A549 treated with ZK216348 at 1 μM for 4 hours (cell line): ENCODE measurements at places on chromosomes 5 and 9. TPM values are rescaled to one million over a fixed set of nuclear protein-coding genes. Genes with fewer than 3 reads are reported as not detected.

SERINC5 gene
- 4.6 to 7.6 TPM (median 6.6 TPM) in 5 replicates for total RNA-seq

CCDC69 gene
- total RNA-seq: 1.0 to 2.2 TPM (median 1.6 TPM) in 5 replicates

PALM2AKAP2 gene
- 0.06 to 0.59 TPM (median 0.34 TPM) in 5 replicates for total RNA-seq

PSD2 gene
- total RNA-seq: 0.02 to 0.09 TPM (median 0.05 TPM) in 4 of 5 replicates, not detected in the other

SLCO6A1 gene
- total RNA-seq: not detected in 5 replicates

CORO2A gene
- total RNA-seq: 0.65 to 1.2 TPM (median 1.0 TPM) in 5 replicates

DND1 gene
- 0.33 to 1.1 TPM (median 0.86 TPM) in 5 replicates for total RNA-seq

GALNT12 gene
- 3.4 to 5.2 TPM (median 4.0 TPM) in 5 replicates for total RNA-seq

CIZ1 gene
- total RNA-seq: 68.9 to 95.7 TPM (median 95.1 TPM) in 5 replicates

SH3PXD2B gene
- total RNA-seq: 12.4 to 18.8 TPM (median 17.8 TPM) in 5 replicates

UGT3A1 gene
- total RNA-seq: not detected in 5 replicates

CCNG1 gene
- 53.5 to 65.8 TPM (median 59.1 TPM) in 5 replicates for total RNA-seq

ALDOB gene
- not detected in 5 replicates for total RNA-seq

SLIT3 gene
- total RNA-seq: 11.1 to 22.5 TPM (median 17.4 TPM) in 5 replicates

ZCCHC9 gene
- 26.2 to 33.8 TPM (median 27.3 TPM) in 5 replicates for total RNA-seq

BARHL1 gene
- not detected in 5 replicates for total RNA-seq

DEPDC1B gene
- 13.1 to 17.4 TPM (median 15.1 TPM) in 5 replicates for total RNA-seq

PCDH12 gene
- total RNA-seq: 0.02 TPM in 1 of 5 replicates, not detected in the others

TCERG1 gene
- 38.9 to 70.0 TPM (median 50.1 TPM) in 5 replicates for total RNA-seq

LTC4S gene
- total RNA-seq: 0.63 TPM in 1 of 5 replicates, not detected in the others

PCDHGA12 gene
- not detected in 5 replicates for total RNA-seq

ENDOG gene
- 12.2 to 33.5 TPM (median 32.5 TPM) in 5 replicates for total RNA-seq

HTR1A gene
- not detected in 5 replicates for total RNA-seq

PCDHGB4 gene
- 0.74 to 1.1 TPM (median 0.90 TPM) in 5 replicates for total RNA-seq

UBE2QL1 gene
- total RNA-seq: 0.13 to 0.30 TPM (median 0.27 TPM) in 5 replicates

C5orf58 gene
- total RNA-seq: not detected in 5 replicates

MIGA2 gene
- total RNA-seq: 6.8 to 17.2 TPM (median 13.4 TPM) in 5 replicates

FBP2 gene
- 0.11 TPM in 1 of 5 replicates, not detected in the others for total RNA-seq

OR1J2 gene
- not detected in 5 replicates for total RNA-seq

ADAMTSL2 gene
- not detected in 5 replicates for total RNA-seq
